ENCODE measurements at places on chromosomes 6 and 20. TPM values are rescaled to one million over a fixed set of nuclear protein-coding genes. Genes with fewer than 3 reads are reported as not detected.
A peak's percentile ranks its signal among the peaks of the same experiment; 100 is the strongest.

Gene SLC39A7
- 93.6 TPM for total RNA-seq

Gene SLC35D3
- total RNA-seq, result not detected

Gene DSP
- total RNA-seq, result 95.4 TPM

Gene HDGFL1
- not detected for total RNA-seq

Gene KHDC1
- total RNA-seq, result 0.09 TPM

Gene DEFB118
- not detected for total RNA-seq

Gene GSTA4
- 26.1 TPM for total RNA-seq

Gene SDCBP2
- 6.0 TPM for total RNA-seq

Gene RIN2
- total RNA-seq, result 88.0 TPM

Gene WFDC5
- total RNA-seq, result not detected

Gene PHIP
- total RNA-seq, result 39.4 TPM

Gene ATP9A
- 39.7 TPM for total RNA-seq

DNA sequence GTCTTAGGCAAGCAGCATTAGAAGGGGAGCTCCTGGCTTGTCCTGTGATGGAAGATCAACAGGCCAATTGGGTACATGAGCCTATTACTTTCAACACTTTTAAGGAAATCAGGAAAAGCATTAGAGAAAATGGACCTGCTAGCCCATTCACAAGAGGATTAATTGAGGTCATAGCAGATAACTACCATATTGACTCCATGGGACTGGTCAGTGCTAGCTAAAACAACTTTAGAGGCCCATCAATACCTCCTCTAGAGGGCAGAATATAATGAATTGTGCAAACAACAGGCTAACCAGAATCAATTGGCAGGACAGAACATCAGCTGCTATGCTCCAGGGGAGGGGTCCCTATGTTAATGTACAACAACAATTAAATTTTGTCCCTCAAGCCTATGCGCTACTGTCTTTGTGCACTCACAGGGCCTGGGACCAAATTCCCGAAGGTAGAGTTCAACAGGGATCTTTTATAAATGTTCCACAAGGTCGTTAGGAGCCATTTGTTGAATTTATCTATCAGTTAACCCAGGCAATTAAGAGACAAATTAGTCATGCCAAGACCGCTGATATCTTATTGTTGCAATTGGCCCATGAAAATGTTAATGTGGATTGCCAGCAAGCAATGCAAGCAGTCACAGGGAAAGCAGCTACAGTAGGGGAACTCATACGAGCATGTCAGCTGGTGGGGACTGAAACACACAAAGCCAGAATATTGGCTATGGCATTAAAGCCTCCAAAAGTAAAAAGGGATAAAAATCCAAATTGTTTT lies 106.6 kb upstream of the BTN3A2 start:
- peak; percentile 38 for DNase-seq

- DNase-seq, result peak; percentile 34
These were observed 38.2 kb upstream of the IER3 start for GRCh38 chr6:30782425-30783014.

DNA sequence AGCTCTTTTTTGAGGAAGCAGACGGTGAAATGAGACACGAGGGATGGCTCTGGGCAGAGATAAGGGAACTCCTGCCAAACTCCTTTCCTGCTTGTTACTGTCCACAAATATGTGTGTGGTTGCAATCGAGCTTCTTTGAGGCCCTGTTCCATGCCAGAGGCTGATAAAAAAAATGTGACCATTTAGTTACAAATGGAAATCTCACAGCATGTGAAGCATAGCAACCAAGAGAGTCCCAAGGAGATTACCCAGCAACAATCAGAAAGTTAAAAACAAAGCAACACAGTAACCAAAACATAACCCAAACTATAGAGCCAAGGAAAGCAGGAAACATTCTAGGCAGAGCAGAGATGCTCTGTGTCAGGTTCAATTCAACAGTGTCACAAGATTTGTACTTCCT lies 35.4 kb upstream of the HMGN3 start:
- DNase-seq, result peak; percentile 18

- DNase-seq, result no peak
These were observed 87.9 kb downstream of the UNC5CL start for GRCh38 chr6:40950986-40951698.

GRCh38 chr6:29739136-29739881 lies 16.1 kb downstream of the HLA-F start:
- DNase-seq, result no peak

DNA sequence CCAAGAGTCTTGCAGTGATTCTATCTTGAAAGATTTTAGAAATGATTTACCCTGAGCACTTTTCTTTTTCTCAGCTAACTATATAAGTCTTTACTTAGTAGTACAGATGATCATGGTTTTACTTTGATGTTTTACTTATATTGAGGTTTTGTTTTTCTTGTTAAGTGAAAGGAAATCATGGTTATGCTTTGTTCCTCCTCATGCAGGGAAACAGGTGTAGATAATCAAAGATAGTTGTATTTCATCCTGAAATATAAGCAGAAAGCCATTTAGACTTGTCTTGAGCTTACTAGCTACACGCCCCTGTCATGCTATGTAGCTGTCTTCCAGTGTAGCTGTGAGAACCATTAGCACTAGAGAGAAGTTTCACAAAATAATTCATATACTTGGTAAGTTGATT lies 113.9 kb downstream of the HIVEP1 start:
- DNase-seq, result no peak

- no peak for DNase-seq
These were observed 30.1 kb downstream of the GPX6 start for GRCh38 chr6:28485482-28485881.

DNA sequence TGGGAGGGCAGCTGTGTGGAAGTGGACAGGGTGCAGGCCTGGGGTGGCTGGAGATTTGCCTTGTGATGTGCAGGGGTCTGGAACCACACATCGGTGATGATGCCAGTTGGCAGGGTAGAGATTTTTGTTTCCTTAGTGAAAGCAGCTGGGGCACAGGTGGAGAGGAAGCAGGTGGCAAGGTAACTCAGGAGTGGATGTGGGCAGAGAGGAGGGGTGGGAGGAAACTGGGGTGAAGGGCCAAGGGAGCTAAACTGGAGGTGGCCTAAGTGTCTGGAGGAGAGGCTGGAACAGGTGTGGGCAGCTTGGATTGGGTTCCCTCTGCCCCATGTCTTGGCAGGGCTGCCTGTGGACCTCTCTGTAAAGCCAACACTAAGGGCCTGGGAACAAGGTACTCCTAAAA lies 4.7 kb upstream of the SCUBE3 start:
- no peak for DNase-seq

GRCh38 chr6:126722411-126722810 lies 382.5 kb downstream of the CENPW start:
- DNase-seq, result no peak

GRCh38 chr6:63864671-63865318 lies 229.2 kb downstream of the PHF3 start:
- DNase-seq, result no peak

GRCh38 chr20:34791289-34792020 lies 34.0 kb downstream of the NCOA6 start:
- no peak for DNase-seq

GRCh38 chr6:1479095-1479494 lies 89.7 kb downstream of the FOXF2 start:
- no peak for DNase-seq

- peak; percentile 45 for DNase-seq
These were observed 41.8 kb upstream of the FOXO3 start for GRCh38 chr6:108518714-108519576.

DNA sequence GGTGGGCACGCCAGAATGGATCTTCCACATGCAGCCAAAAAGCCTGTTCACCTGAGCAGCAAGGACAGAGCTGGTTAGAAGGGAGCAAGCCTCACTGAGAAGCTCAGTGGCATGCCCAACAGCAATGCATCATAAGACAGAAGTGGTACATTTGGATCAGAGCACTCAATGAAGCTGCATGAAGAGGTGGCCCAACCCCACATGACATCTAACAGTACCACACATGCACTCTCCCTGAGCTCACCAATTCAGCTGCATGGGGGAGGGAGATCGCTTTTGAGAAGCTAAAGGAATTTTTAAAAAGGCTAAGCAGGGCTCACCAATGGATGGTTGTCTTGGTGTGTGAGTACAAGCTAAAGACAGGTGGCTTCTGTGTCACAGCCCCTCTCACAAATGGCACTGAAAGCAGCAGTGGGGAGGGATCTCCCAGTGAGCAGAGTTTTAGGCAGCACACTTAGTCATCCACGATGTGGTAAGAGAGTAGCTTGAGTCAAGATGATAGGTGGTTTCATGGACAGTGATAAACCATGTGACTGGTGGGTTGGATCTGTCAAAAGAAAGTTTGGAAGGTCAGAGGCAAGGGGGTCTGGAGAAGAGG lies 166.6 kb upstream of the TAB2 start:
- no peak for DNase-seq

DNA sequence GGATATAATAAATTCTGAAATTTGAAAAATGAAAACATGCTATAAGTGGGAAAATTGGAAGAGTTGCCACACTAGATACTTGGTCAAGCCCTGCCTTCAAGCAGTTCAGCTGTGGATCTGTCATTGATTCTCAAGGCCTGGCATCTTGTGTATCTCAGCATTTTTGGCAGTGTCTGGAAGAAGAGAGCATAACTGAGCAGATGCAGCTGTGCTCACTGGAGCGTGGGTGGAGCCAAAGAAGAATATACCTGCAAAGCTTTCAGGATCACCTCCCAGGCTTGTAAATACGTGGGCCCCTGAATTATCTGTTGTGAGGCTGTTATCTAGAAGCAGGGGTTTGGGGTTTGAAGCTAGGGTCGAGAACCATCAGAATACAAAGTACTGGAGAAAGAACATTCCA lies 31.3 kb upstream of the CHD6 start:
- no peak for DNase-seq

GRCh38 chr6:115004982-115005381 lies 662.2 kb upstream of the HS3ST5 start:
- DNase-seq, result no peak

DNA sequence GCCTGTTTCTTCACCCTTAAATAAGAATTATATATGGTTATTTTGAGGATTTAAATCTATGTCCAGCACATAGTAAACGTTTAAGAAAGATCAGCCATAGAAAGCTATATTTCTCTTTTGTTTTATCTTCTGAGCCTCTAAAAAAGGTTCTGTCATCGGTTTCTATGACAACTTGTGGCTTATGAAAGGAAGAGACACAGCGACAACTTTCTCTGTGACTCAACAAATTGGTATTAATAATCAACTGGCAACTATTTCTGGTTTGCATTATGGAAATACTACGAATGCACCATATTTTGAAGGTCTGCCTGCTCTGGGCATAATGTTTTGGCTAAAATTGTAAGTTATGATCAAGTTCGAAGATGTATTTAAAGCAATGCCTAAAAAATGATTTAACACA lies 751.0 kb downstream of the CD109 start:
- peak; percentile 1 for DNase-seq

DNA sequence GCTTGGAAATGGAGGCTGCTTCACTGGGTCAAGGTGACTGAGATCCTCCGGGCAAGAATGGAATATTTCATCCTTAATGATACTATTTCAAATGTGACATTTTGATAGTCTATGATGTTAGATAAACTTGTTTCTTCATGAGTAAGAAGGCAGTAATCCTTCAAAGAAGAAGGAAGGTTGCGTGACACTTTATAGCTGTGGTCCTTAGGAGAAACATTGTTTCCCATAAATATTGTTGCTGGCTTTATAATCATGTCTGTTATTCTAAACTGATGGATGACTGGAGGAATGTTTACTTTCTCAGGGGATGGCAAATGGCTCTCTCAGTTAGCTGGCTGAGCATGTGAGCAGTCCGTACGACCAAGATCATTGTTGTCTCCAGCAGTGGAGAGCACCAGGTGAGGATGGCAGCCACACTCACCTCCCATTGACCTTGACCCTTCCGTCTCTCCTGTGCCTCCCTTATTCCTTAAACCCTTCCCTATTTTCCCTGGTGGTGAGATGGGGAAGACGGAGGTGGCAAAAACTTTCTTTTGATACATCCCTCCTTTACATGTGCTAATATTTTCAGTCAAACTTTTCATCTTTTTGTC lies 171.2 kb upstream of the OLIG3 start:
- no peak for DNase-seq

DNA sequence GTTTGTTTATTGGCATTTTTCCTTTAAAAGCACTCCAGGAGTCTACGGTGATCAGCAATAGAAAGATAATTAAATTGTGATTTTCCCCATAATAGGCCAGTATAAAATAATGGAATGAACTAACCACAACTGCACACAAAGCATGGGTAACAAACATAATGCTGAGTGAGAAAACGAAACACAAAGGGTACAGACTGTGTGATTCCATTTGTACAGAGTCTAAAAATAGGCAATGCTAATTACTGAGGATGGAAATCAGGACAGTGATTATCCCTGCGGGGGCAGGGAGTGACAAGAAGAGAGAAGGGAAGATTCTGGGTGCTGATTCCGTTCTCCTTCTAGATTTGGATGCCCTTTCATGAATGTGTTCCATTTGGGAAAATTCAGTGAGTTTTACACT lies 478.1 kb downstream of the PREX1 start:
- DNase-seq, result no peak

GRCh38 chr20:58233881-58234528 lies 5.6 kb upstream of the ANKRD60 start:
- DNase-seq, result peak; percentile 61

DNA sequence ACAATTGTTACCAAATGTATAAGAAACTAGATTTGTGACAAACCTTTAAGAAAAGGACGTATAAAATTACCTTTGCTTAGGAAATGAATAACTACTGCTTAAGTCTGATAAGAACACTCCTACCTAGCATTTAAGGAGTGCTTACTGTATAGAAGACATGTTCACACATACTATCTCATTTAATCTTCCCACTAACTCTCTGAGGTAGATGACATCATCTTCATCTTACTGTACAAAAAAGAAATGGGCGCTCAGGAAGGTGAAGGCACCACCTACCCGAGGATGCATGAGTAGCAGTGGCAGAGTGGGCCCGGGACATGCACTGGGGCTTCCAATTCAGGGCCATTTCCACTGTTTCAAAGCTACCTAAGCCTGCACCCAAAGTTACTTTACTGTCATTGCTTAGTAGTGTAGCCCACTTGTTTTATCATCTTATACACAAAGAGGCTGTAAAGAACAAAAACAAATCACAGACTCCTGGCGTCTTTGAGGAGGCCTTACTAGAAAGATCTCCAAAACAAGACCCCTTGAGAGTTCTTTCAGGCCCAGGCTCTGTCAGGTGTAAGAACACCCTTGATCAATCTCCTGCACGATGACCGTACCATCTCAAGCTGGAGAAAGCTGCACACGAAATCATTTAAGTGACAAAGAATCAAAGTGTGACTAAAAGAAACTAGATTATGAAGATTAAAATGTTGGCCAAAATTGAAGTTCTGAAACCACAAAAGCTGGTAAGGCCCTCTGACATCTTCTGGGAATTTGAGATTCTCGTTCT lies 128.0 kb downstream of the INSM1 start:
- DNase-seq, result no peak

DNA sequence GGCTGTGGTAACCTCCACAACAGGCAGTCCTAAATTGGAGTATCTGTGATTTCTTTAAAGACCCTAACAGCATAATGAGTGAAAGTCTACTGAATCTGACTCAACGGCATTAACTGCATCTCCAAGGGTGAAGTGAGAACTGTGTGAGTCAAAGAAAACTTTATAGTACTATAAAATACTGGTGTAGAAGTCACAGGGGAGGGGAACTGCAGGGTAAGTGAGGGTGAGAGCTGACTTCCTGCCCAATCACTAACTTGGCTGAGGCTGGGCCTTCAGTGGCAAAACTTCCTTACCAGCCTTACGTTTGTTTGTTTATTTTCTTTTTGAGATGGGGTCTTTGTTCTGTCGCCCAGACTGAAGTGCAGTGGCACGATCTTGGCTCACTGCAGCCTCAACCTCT lies 109.8 kb downstream of the PTPRK start:
- peak; percentile 23 for DNase-seq

Measured in dermis blood vessel endothelial cell (primary cell).